ENCODE measurements at places on chromosomes 7 and 10. TPM values are rescaled to one million over a fixed set of nuclear protein-coding genes. Genes with fewer than 3 reads are reported as not detected.

OGDHL gene
- total RNA-seq = not detected

MYL7 gene
- total RNA-seq = not detected

NRAP gene
- under 0.01 TPM for total RNA-seq

SDK1 gene
- 16.2 TPM for total RNA-seq

RET gene
- total RNA-seq = 1.2 TPM

PLXDC2 gene
- 78.1 TPM for total RNA-seq

SFRP5 gene
- total RNA-seq = 519 TPM

ZNF680 gene
- 23.4 TPM for total RNA-seq

DNA sequence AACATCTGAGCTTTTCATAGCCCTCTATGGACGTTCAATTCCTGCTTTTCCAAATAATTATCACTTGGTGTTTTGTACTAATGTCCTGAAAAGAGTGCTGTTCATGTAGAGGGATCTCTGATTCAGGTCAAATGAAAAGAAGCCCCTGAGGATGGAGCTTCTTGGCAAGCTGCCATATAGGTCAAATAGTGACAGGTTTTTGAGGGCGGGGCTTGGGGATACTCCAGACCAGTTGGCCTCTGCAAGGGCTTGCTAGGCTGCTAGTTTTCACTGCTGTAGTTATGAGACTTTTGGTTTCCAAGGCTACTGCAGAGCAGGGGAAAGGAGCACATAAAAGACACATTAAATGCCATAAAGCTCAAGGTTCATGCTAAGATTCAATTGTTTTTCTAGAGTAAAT is 257.2 kb upstream of the CACNA2D1 start:
- H3K36me3 ChIP-seq = no peaks in the 10 kb centered on the region
- no peak overlapping the region for H3K27ac ChIP-seq
- no peak overlapping the region for H3K4me3 ChIP-seq
- no peak for DNase-seq
- H3K4me1 ChIP-seq = no peaks in the 10 kb centered on the region

- DNase-seq = no peak
- no peaks in the 10 kb centered on the region for H3K27me3 ChIP-seq
- no peak overlapping the region for H3K4me3 ChIP-seq
- no peak overlapping the region for H3K27ac ChIP-seq
Observed at GRCh38 chr7:149087376-149087775, 3.1 kb downstream of the ZNF786 start.

DNA sequence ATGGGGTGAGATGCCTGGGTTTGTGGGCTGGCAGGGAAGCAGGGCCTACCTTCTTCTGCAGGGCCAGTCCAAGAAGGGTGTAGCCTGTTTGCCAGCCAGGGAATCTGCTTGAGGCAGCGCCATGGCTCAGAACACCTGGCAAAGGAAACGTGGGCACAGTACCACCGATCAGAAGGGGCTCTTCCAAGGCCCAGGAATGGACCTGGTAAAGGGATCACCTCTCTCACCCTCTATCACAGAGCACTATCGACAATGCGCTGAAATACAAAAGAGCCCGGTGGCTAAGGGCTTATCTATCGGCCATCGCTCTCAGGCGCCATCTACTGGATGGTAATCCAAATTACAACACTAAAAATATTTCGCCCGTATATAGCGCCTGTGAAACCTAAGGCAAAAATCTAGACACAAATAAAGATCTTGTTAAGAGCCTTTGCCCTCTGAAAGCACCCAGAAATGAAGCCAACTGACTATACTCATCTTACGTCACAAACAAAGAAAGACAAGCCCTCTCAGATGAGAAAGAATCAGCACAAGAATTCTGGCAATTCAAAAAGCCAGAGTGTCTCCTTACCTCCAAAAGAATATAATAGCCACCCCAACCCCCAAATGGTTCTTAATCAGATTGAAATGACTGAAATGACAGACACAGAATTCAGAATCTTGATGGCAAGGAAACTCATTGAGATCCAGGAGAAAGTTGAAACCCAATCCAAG is 217.8 kb upstream of the HPS1 start:
- DNase-seq = no peak
- no peaks in the 10 kb centered on the region for H3K27me3 ChIP-seq
- no peaks in the 10 kb centered on the region for H3K4me1 ChIP-seq
- H3K36me3 ChIP-seq = no peaks in the 10 kb centered on the region
- H3K4me3 ChIP-seq = no peak overlapping the region
- no peak overlapping the region for H3K27ac ChIP-seq

DNA sequence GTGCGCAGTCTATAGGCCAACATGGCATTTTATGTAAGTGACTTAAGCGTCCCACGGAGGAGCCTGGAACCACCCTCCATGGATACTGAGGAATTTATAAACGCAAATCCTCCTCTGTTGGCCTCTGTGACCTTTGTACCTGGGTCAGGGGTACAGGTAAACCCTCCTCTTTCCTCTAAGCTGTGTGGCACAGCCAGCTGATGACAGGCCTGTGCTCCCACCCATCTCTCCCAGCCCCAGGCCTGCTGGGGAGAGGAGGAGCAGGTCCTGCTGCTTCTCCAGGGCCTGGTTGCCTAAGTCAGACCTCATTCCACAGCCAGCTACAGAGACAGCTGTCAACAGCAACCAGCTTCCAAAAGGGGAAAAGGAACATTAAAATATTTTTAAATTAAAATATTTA is 5.0 kb downstream of the AVPI1 start:
- H3K4me1 ChIP-seq = no peaks in the 10 kb centered on the region
- no peaks in the 10 kb centered on the region for H3K27me3 ChIP-seq
- H3K27ac ChIP-seq = no peak overlapping the region
- peak overlapping the region; percentile 89 for H3K4me3 ChIP-seq

GRCh38 chr7:7577888-7578287 is 11.2 kb downstream of the MIOS start:
- DNase-seq = no peak
- no peak overlapping the region for H3K4me3 ChIP-seq
- H3K27me3 ChIP-seq = no peaks in the 10 kb centered on the region

DNA sequence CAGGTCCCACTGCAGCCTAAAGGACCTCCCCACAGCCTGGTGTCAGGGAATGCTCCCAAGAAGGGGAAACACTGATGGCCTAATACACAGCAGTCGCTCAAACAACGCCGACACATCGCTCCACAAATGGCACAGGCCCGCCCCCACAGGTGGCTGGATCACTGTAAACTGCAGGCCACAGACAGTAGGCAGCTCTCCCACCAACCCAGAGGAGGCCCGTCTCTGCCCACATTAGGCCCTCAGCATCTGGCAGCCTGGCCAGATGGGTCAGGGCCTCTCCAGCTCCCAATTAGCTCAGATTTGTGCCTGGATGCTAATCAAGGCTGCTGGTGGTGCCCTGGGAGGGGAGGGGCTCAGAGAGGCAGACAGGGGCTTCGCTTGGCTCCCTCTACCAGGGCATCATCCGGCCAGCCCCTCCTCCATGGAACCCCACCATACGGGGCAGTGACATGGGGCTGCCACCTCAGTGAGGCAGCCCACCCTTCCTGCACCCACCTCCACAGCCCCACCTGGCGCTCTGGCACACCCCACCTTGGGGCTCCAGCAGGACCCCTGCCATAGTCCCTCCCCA is 42.7 kb downstream of the CAMK2B start:
- no peaks in the 10 kb centered on the region for H3K36me3 ChIP-seq
- no peak for DNase-seq
- H3K27me3 ChIP-seq = no peaks in the 10 kb centered on the region
- H3K27ac ChIP-seq = no peak overlapping the region

- DNase-seq = peak; percentile 23
- H3K4me1 ChIP-seq = no peaks in the 10 kb centered on the region
- no peaks in the 10 kb centered on the region for H3K27me3 ChIP-seq
- peak overlapping the region; percentile 10 for H3K4me3 ChIP-seq
- no peaks in the 10 kb centered on the region for H3K36me3 ChIP-seq
- no peak overlapping the region for H3K27ac ChIP-seq
Observed at GRCh38 chr7:102914585-102914984, 1.8 kb downstream of the LRRC17 start.

DNA sequence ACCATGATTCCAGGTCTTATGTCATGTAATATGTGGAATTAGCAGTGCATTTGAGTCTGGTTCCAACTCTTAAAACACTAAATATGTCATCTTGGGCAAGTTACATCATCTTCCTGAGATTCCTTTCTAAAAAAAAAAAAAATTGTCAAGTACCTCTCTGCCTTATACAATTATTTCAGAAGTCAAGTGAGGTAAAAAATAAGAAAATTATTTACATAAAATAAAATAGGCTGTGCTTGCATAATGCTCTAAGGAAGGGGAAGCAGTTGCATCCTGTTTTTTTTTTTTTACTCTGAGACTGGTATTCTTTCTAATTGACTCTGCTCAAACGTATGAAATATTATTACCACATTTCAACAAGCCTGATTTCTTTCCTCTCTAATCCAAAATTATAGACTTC is 55.1 kb upstream of the SEMA3A start:
- no peak for DNase-seq
- no peaks in the 10 kb centered on the region for H3K4me1 ChIP-seq
- H3K27ac ChIP-seq = no peak overlapping the region
- H3K4me3 ChIP-seq = no peak overlapping the region
- no peaks in the 10 kb centered on the region for H3K36me3 ChIP-seq

DNA sequence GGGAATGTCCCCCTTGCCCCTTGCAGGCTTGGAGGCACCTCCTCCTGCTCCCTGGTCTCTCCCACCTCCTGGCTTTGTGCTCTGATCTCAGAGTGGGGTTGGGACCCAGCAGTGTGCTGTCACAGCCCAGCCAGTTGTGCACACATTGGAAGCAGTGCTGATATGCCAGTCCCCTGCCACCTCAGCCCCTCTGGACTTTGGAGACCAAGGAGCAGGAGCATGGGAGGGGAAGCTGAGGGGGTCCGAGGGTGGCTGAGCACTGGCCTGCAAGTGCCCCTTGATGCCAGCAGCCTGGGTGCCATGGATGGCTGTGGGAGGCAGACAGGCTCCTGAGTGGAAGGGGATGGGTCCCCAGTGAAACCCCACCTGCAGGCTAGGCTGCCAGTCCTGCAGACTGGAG is 235.4 kb downstream of the ZNF716 start:
- DNase-seq = no peak
- no peak overlapping the region for H3K4me3 ChIP-seq
- no peaks in the 10 kb centered on the region for H3K36me3 ChIP-seq
- no peaks in the 10 kb centered on the region for H3K4me1 ChIP-seq
- no peak overlapping the region for H3K27ac ChIP-seq
- H3K27me3 ChIP-seq = no peaks in the 10 kb centered on the region

DNA sequence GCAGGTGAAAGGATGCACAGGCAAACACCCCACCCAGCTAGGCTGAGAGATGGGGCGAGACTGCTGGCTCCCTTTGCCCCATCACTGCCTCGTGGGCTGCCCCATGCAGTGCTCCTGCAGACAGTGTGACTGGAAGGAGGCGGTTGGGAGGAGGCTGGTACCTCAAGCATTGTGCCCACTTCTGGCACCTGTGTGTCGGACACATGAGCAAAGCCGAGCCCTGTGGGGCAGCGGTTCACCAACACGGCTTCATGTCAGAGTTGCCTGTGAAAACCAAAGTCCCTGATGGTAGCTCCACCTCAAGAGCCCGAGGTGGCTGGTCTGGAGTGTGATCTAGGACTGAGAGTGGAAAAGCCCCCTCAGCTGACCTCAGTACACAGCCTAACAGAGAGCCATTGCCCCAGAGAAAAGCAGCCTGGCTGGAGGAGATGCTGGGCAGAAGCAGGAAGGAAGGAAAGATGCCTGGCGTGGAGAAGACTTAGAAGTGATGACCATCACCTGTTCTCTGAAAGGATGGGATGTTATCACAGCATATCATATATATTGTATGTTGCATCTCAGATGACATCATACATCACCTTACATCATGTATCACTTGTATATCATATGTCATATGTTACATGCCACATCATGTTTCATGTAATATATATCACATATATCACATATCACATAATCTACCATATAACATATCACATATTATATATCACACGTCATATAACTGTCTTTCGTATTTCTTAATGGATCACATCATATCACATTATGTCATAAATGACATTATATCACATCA is 75.6 kb downstream of the ADCY1 start:
- H3K27me3 ChIP-seq = no peaks in the 10 kb centered on the region
- H3K36me3 ChIP-seq = no peaks in the 10 kb centered on the region
- no peak for DNase-seq
- no peak overlapping the region for H3K4me3 ChIP-seq

GRCh38 chr10:122072491-122072890 is 83.5 kb downstream of the TACC2 start:
- no peaks in the 10 kb centered on the region for H3K36me3 ChIP-seq
- no peak overlapping the region for H3K27ac ChIP-seq
- no peak overlapping the region for H3K4me3 ChIP-seq
- DNase-seq = no peak
- H3K4me1 ChIP-seq = no peaks in the 10 kb centered on the region

GRCh38 chr10:31353574-31353973 is 34.6 kb downstream of the ZEB1 start:
- DNase-seq = no peak
- H3K27me3 ChIP-seq = no peaks in the 10 kb centered on the region
- H3K36me3 ChIP-seq = no peaks in the 10 kb centered on the region
- no peak overlapping the region for H3K4me3 ChIP-seq
- no peak overlapping the region for H3K27ac ChIP-seq

DNA sequence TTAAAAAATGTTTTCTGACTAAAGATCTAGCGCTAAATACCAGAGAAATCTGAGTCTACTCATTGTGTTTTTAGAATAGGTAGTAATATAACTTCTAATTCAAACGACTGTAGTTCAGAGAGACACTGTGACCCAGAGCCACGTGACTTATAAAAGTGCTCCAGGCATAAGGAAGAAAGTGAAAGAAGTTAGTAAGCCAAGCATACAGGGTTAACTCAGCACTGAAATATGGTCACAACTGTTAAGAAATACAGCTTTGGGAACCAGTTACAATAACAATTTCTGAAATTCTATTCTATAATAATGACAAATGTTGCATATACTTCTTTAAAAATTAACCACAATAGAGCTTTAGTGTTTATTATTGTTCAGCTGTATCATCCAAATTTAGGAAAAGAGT is 119.1 kb downstream of the TFEC start:
- no peaks in the 10 kb centered on the region for H3K36me3 ChIP-seq
- H3K27ac ChIP-seq = no peak overlapping the region
- no peak overlapping the region for H3K4me3 ChIP-seq

- no peaks in the 10 kb centered on the region for H3K27me3 ChIP-seq
- DNase-seq = no peak
- no peaks in the 10 kb centered on the region for H3K4me1 ChIP-seq
- H3K27ac ChIP-seq = no peak overlapping the region
- H3K36me3 ChIP-seq = no peaks in the 10 kb centered on the region
Observed at GRCh38 chr7:44738051-44738723, 10.5 kb upstream of the ZMIZ2 start.

GRCh38 chr10:79286318-79286951 is 60.8 kb upstream of the PPIF start:
- H3K4me3 ChIP-seq = no peak overlapping the region
- DNase-seq = peak; percentile 54
- peaks cover 30% of the 10 kb centered on the region for H3K4me1 ChIP-seq
- peak overlapping the region; percentile 79 for H3K27ac ChIP-seq
- peaks cover 65% of the 10 kb centered on the region for H3K36me3 ChIP-seq

GRCh38 chr7:16060502-16060901 is 360.8 kb downstream of the CRPPA start:
- DNase-seq = no peak
- no peak overlapping the region for H3K27ac ChIP-seq
- H3K4me1 ChIP-seq = no peaks in the 10 kb centered on the region
- H3K36me3 ChIP-seq = no peaks in the 10 kb centered on the region
- H3K4me3 ChIP-seq = no peak overlapping the region

- no peak for DNase-seq
- H3K4me1 ChIP-seq = peaks cover 22% of the 10 kb centered on the region
- no peaks in the 10 kb centered on the region for H3K27me3 ChIP-seq
- H3K27ac ChIP-seq = no peak overlapping the region
- no peak overlapping the region for H3K4me3 ChIP-seq
Observed at GRCh38 chr7:25787336-25787735, 364.7 kb upstream of the NFE2L3 start.

GRCh38 chr10:114304571-114305421 is 65.7 kb downstream of the VWA2 start:
- peak overlapping the region; percentile 23 for H3K27ac ChIP-seq
- H3K27me3 ChIP-seq = no peaks in the 10 kb centered on the region
- peaks cover 69% of the 10 kb centered on the region for H3K4me1 ChIP-seq
- no peaks in the 10 kb centered on the region for H3K36me3 ChIP-seq
- DNase-seq = no peak
